Hematopoietic multipotent progenitor cell treated with erythropoietin and hydrocortisone succinate and interleukin-3 and kit ligand, for 8 days (in vitro differentiated cells): ENCODE measurements at places on chromosomes 16 and 17.

GRCh38 chr17:8707332-8708024 lies 37.2 kb downstream of the CCDC42 start:
- no peak for DNase-seq

DNA sequence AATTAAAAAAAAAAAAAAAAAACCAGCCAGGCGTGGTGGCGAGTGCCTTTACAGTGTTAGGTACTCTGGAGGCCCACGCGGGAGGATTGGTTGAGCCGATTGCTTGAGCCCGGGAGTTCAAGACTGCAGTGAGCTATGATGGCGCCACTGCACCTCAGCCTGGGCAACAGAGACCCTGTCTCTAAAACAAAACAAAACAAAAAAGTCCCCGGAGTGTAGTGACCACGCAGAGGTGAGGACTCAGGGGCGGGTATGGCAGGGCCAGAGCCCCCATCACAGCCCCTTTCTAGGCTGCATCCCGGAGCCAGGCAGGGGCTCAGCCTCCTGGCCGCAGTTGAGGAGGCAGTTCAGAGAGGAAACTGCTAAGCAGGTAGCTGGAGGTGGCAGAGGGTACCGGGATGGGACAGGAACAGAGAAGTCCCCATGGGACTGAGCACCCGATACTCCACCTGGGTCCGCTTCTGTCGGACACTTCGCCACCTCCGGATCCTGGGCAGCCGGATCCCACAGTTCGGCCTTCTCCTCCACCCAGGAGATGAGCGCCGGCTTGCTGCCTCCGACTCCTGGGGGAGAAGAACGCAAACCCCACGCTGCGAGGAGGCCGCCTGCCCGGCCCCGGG lies 800 bp downstream of the ZNF747 start:
- peak; percentile 55 for DNase-seq

DNA sequence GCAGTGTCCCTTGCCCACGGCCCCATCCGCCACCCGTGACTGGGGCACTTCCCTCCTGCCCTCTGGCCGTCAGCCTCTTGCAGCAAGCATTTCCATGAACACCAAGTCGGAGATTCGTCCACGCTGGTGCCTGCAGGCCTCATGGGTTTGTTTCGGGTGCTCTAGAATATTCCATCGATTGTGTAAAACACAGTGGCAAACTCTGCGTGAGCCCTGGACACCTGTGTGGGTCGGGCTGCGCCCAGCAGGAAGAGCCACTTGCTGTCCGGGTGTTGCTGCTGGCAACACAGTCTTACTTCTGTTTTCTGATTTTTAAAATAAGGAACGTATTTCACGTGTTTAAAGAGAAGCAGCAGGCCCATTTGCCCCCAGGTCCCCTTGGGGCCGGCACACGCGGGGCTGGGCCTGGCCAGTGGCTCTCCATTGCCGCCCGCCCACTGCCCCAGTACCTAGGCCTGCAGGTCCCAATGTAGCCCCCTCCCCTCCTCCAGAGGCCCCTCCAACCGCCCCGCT lies 10.0 kb downstream of the CYBC1 start:
- DNase-seq, result no peak

DNA sequence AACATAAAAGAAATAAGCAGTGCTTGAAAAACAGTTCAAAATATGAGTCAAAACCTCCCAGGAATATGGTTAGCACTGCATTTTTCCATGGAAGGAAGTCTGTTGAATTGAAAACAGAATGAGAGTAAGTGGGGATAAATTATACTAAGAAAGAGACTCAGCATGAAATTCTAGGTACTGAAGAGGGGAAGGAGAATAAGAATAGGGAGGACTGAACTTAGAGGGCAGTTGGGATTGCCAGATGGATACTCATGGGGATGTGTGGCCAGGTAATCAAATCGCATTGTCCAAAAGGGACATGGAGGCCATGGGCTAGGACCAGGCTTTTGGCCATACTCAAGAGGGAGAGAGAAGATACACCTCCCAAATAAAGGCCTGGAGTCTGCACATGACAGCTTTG lies 247.9 kb downstream of the CDH13 start:
- no peak for DNase-seq

DNA sequence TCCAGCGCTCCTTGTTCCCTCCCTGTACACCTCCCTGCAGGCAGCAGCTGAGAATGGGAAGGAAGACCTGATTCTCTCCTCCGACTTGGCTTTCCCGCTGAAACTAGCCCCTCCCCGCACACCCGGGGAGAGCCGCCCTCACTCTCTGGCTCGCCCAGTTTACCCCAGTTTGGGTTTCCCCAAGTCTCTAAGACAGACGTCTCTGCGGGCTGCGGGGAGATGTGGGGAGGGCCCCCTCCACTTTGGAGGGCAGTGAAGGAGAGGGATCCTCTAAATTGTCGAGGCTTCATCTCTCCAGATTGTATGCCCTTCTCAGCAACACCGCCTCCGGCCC lies 797 bp downstream of the GRB7 start:
- no peak for DNase-seq

DNA sequence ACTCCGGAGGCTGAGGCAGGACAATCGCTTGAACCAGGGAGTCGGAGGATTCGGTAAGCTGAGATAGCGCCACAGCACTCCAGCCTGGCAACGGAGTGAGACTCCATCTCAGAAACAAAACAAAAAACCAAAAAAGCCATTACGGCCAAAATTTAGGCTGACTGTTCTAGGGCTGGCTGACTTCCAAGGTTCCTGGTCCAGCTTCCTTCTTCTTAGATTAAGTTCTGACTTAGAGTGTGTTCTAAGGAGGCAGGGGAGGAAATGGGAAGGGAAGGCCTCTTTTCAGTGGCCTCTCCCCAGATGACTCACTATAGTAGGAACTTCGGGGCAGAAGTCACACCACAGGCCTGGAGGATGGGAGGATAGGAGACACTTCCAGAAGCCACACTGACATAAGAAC lies 27.7 kb upstream of the CLEC18B start:
- no peak for DNase-seq

- no peak for DNase-seq
These were observed 8.5 kb downstream of the ZNF469 start for GRCh38 chr16:88391144-88391850.

GRCh38 chr17:6043405-6043804 lies 26.8 kb upstream of the WSCD1 start:
- DNase-seq, result no peak

- DNase-seq, result no peak
These were observed 241.9 kb downstream of the SLC39A11 start for GRCh38 chr17:72850410-72851118.
